ENCODE measurements at places on chromosomes 7 and 10.

GRCh38 chr10:110457851-110458250 is 39.9 kb upstream of the DUSP5 start:
- peak; percentile 17 for DNase-seq

DNA sequence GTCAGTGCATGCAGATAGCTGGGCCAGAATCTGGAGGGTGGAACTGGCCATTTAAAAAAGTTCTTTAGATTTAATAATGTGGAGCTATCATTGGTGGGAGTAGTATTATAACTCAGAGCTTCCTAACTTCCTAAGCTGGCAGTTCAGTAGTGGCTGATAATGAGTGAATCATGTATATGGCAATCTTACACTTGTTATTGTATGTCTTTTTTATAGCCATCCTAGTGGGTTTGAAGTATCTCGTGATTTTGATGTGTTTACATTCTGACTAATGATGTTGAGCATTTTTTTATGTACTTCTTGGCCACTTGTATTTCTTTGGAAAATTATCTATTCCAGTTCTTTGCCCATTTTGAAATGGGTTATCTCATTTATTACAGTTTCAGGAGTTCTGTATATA is 15.4 kb downstream of the TFAM start:
- DNase-seq: no peak

GRCh38 chr10:124197371-124198124 is 104.2 kb upstream of the CHST15 start:
- peak; percentile 38 for DNase-seq

DNA sequence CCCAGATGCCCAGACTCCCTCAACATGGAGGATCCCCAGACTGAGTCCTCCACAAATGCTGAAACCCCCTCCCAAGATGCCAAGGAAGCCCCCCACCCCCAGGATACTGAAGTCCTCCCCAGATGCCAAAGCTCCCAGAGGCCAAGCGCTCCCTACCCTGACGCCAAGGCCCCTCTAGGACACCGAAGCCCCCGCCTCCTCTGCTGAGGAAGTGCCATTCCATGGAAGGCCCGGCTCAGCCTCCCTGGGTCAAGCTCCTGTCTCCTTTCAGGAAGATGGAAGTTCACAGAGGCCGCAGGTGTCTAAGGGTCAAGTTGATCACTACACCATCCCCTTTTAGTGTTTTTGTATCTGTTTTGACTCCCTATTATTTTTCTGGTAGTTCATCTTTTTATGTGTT is 606.8 kb downstream of the DNAJB6 start:
- DNase-seq: peak; percentile 23

DNA sequence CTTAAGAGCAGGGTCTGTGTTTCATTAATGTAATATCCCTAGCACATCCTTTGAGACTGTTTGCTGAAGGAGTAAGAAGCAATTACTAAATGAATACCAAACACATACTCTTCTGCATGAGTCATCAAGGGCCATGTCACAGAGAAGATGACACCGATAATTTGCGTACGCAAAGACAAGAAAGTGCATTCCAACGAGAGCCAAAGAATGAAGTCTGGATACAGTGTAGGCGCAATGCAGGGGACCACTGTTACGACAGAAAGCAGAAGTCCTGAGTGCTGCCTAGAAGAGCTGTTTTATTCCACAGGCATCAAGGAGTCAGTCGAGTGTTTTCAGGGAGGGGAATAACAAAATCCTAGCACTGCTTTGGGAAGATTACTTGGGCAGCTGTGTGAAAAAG is 62.7 kb downstream of the VPS41 start:
- no peak for DNase-seq

DNA sequence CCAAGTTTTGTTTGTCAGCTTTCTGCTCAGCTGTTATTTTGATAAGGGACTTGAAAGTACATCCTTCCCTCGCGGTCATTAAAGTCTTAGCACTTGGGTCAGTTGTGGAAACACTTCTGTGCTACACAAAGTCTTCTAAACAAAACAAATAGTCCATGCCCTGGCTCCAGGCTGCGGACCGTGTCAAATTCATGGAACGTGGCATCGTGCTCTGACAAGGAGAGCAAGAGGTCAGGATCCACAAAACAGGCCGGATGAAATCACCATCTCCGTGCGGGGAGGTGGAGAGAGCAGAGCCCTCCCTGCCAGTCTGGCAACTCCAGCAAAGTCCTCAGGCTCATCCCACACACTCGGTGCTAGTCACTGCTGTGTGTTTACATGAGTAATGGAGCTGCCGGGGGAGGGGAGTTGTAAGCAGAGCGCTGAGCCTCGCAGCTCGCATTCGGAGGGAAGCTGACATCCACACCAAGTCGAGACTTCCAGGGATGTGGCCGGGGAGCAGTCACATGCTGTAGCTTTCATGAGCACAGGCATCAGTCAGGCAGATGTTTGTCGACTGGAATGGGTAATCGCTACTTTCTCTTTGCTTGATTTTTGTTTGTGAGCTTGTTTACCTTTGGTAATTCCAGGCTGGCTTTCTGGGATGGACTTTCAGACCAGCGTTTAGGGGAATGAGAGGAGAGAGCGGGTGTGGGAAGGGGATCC is 147.6 kb downstream of the ARID5B start:
- peak; percentile 92 for DNase-seq

DNA sequence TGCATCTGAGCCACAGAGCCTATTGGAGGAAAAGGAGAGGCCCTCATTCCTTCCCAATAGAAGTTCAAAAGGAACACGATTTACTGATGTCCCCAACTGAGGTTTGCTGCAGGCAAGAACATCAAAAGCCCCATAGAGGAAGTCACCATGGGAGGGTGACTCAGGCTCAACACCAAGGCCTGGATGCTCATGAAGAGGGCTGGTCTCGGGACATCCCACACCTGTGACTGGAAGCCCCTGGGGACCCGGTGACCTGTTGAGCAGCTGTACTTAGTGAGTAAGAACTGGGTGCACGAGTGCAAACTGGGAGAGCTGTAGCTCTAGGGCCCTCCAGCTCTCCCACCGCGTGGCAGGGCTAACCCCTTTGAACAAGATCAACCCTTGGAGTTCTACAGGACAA is 38.0 kb downstream of the CYTH3 start:
- DNase-seq: no peak

DNA sequence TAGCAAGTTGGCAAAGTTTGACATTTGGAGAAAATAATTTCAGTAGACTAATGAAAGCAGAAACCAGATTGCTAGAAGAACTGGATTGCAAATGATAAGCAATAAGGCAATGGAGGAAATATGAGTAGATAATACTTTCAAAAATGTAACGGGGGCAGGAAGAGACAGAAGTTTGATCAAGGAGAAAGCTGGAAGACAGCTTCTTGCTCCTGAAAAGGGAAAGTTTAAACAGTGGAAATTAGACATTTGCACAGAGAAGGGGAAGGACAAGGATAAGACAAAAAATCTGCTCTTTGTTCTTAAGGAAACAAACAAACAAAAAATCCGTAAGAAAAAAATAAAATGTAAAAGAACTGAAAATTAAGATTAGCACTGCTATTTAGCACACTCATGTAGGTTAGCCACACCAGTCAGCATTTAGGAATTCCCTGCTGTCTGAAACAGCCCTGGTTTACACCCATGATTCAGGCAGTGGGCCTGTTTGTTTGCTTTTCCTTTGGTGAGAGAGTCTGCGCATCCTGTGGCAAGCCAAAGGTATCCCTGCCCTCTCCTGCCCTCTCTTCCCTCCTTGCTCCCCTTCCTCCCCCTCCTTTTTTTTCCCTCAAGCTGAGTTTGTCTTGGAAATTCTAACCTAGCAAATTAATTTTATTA is 104.3 kb upstream of the CAV2 start:
- DNase-seq: peak; percentile 56

DNA sequence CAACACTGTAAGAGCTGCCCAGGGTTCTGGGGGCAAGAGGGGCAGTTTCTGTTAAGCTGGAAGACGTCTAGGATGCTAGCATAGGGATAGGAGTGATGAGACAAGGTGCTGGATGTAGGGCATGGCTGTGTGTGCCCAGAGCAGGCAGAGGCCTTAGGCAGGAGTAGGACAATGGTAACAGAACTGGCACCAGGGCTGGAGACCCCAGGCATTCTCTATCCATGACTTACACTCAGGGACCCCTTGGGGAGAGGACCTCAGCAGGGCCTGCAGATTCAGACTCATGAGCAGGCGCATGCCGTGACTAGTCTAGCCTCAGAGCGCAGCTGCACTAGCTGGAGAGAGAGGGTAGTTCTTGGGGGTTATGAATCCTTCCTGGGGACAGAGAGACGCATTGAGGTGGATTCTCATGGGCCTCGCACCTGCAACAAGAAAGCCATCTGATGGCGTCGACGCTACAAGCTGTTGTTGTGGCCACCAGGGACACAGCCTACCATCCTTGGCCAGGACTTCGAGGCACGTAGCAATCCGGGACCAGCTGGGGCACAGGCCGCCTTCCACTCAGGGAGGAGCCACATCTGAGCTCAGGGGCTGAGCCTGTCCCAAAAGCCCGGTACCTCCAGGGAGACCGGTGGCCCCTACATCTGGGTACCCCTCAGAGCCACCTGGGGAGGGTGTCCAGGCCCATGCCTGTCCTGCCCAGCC is 474.1 kb downstream of the PTPRN2 start:
- DNase-seq: peak; percentile 27

GRCh38 chr7:25158966-25159365 is 33.9 kb upstream of the CYCS start:
- DNase-seq: no peak

DNA sequence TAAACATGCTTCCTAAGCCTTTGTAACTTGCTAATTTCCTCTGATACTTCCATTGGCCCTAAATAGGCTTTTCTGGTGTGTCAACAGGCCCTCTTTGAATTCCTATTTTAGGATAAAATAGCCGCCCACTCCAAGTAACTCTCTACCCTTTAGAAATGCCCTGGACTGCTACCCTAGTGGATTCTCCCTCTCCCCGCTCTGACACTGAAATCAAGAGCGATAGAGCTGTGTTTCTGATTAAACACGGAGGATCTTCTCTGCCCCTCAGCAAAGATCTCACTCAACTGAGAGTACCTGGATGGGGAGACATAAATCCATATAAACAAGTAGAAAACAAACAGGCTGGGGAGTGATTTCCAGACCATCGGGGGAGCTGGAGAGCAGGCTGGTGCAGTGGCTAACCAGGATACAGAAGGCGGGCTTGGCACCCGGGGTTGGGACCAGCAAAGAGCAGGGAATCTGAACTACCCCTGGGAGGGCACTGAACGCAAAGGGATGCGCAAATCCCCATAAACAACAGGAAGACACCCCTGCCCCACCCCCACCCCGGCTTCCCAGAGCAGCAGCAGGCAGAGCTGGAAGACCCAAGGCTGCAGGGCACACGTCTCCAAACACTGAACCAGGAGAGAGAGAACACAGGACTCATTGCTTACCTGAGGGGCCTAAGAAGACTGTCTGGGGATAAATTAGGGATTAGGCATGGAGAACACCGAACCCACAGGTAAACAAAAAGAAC is 2.5 kb downstream of the ASB13 start:
- DNase-seq: peak; percentile 80

DNA sequence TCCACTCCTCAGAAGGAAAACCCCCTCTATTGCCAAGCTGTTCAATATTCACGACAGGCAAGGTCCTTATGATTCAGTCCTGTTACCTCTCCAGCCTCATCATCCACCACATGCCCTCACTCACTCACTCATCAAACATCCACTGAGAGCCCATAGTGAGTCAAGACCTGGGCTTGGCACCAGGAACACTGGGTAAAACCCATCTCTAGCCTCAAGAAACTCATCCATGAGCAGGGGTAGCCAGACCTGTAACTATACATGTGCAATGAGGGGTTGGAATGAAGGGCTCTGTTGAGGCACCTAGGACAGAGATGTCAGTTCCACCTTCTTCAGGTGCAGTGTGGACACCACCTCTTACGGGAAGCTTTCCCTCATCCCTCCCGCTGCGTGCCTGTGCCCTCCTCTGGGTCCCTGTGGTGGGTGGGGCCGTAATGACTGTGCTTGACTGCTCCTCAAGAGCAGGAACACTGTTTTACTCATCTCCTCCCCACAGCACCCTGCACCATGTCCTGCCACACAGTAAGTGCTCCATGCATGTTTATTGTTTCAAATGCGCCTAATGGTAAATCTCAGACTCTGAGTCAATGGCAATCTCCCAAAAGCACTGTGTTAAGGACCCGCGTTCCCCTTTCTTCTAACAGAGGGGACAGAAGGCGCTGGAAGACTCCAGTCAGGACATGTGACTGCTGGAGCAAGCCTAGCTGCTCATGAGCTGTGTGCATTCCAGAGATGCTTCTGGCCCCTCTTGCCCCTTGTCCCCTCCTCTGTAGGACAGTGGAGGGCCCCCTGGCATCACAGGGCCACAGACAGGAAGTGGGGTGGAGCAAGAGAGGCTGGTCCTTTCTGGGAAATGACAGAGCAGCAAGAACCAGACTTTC is 95.4 kb downstream of the HIPK2 start:
- no peak for DNase-seq

DNA sequence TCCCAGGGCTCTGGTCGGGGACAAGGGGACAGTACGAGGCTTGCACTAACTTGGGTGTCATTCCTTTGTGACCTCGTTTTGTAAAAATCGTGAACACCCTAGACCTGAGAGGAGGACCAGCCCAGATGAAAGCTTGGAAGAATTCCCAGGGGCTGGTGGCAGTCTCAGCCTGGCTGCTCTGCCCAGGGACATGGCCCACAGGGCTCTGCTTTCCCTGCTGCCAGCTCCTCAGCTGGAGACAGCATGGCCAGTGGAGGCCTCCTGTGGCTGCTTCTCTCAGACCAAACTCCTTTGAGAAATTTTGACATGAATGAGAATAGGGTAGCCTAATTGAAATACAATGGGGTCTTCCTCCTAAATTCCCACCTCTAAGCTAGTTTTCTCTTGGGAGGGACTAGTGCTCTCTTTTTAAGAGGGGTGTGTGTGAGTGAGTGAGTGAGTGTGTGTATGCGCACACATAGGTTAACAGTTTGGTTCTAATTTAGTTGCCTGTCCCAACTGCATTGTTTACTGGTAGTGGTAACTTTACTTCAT is 140.3 kb upstream of the EFCAB10 start:
- peak; percentile 68 for DNase-seq

DNA sequence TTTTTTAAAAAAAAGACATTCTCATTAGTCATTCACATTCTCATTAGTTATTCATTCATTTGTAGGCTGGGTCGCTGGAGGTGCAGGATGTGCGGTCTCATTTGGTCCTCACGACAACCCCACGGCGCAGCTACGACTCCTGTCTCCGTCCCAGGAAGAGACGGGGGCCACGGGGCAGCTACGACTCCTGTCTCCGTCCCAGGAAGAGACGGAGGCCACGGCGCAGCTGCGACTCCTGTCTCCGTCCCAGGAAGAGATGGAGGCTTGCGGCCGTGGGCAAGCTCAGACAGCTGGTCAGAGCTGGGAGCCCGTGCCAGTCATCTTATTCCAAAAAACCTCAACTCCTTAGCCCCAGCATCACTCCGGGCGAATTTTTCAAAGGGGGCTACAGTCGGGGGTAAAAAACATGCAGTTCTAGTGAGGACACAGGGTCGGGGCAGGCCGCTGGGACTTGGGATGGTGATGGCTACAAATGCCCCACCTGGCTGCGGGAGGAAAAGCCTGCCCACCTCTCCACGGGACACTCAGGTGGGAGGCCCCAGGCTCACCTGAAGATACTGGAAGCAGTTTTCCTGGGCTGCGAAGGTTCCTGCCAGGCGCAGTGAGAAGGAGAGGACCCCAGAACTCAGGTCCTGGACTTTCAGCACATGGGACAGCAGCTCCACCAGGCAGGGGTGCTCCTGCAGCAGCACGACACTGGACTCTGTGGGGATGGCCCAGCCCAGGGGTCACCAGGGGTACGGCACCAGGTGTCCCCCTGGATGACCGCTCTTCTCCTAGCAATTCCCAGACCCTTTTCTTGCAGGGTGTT is 8.3 kb downstream of the BRAT1 start:
- DNase-seq: no peak

GRCh38 chr10:36050763-36051499 is 408.8 kb upstream of the FZD8 start:
- DNase-seq: no peak
